ENCODE measurements at places on chromosomes 12 and 14.
A peak's percentile ranks its signal among the peaks of the same experiment; 100 is the strongest.

- DNase-seq = no peak
These were observed 114.0 kb downstream of the PLEKHA5 start for GRCh38 chr12:19243551-19243950.

DNA sequence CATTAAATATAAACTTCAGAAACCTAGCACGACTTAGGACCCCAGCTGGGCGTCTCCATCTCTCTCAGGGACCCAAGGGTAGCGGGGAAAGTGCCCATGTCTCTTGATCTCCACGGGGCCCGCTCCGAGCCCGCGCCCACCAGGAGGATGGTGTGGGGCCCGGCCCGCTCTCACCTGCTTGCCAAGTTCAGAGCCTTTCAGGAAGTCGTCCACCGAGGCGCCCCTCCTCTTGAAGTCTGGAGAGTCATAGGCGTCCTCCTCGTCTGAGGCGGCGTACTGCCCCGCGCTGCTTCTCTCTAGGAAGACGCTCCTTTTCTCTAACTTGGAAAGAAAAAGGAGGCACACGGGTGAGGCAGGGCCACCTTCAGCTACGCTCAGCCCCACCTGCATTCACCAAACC, 96.9 kb downstream of the PIWIL1 start:
- DNase-seq = no peak

- DNase-seq = no peak
These were observed 20.6 kb downstream of the GNG2 start for GRCh38 chr14:51880835-51881580.

GRCh38 chr12:54765652-54766051, 88.7 kb upstream of the MUCL1 start:
- no peak for DNase-seq

- DNase-seq = no peak
These were observed 2.7 kb downstream of the OTX2 start for GRCh38 chr14:56807386-56808109.

GRCh38 chr12:29148596-29148910, 525 bp upstream of the FAR2 start:
- DNase-seq = no peak

DNA sequence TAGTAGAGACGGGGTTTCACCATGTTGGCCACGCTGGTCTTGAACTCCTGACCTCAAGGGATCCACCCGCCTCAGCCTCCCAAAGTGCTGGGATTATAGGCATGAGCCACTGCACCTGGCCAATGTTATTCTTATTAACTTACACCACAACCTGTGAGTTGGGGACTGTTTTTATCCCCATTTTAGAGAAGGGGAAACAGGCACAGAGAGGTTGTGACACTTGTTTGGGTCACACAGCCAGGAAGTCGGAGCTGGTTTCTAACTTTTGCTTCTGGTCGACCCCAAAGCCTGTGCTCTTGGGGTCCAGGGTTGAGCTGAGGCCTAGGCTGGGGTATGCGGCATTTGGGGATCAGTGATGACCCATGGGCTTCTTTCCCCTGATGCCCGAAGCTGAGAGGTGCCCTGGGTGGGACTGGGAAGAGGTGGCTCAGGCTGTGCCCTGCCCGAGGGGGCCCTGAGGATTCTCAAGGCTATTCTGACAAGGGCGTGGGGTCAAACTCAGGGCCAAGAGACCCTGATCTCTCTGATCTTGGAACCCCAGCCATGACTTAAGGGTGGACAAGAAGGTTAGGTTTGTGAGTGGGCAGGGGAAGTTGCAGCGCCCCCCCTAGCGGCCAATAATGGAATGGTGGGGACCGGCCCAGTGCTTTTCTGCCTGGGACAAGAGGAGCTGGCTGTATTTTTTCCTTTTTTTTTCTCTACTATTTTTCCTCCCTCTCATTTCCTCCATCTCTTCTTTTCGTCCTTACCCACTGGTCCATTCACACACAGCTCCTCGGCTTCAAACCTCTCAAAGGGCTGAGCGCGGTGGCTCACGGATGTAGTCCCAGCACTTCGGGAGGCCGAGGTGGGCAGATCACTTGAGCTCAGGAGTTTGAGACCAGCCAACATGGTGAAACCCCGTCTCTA, 3.0 kb downstream of the SDSL start:
- peak; percentile 51 for DNase-seq

DNA sequence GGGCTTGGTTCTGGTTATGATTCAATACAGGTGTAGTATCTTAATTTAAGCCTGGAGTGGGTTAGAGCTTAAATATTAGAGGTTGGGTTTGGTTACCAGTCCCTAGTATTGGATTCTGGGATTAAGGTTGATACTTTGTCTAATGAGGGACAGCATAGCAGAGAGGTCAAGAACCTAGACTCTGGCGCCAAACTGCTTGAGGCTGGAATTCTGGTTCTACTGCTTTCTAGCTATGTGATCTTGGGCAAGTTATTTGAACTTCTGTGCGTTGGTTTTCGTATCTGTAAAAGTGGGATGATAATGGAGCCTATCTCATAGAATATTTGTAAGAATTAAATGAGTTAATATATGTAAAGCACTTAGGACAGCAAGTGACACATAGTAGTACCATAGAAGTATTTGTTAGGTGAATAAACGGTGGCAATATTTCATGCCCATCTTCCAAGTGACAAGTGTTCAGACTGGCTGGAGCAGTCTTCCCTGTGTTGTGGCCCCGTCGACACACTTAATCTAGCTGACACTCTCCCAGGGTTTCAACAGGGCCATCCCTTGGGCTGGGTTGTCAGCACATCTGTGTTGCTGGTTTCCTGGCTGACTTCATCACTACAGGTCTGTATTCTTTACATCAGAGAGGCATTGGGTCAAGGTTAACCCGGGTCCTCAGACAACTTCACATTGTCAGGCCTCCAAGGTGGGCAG, 3.0 kb downstream of the ENDOU start:
- no peak for DNase-seq

DNA sequence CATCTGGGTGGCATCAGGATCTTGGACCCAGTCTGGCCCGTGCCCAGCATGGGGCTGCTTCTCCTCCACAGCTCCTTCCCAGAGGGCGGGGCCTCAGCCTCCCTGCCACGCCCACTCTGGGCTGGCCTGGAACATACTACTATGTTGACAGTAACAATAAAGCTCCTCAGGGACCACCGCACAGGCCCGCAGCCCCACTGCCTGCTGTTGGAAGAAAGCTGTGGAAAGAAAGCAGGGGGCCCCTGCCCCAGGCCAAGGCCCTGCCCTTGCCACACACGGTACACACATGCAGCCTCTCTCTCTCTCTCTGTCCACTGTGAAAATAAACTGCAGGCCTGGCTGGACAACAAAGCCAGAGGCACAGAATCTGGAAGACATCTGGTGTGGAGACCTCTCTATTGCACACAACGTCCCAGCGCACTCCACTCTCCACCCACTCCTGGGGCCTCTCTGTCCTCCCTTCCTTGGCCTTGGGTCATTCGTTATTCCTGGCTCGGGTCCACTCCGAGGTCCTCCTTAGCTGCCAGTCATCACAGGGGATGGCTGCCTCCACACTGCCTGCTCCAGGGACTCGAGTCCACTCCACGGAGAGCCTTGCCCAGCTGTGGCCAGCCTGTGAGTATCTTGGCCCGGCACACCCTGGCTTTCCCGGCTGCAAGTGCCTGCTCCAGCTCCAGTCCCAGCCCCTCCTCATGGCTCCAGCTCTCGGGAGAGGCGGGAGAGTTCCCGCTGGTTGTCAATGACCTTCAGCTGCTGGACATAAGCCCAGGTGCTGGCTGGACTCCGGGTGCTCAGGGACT, 11.8 kb upstream of the ENDOU start:
- no peak for DNase-seq

DNA sequence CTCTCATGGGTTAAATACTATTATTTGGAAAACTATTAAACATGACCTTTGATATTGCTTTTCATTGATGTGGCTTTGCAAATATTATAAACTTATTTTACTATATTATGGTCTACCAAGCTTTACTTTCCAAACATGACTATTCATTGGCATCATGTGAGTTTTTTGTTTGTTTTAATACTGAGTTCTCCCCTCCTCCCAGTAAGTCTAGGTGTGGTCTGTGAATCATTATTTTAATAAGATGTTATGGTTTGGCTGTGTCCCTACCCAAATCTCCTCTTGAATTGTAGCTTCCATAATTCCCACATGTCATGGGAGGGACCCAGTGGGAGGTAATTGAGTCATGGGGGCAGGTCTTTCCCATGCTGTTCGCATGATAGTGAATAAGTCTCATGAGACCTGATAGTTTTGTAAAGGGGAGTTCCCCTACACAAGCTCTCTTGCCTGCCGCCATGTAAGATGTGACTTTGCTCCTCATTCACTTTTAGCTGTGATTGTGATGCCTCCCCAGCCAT, 80.0 kb downstream of the BORCS5 start:
- no peak for DNase-seq

- DNase-seq = no peak
These were observed 80.4 kb downstream of the TTC8 start for GRCh38 chr14:88904864-88905263.

DNA sequence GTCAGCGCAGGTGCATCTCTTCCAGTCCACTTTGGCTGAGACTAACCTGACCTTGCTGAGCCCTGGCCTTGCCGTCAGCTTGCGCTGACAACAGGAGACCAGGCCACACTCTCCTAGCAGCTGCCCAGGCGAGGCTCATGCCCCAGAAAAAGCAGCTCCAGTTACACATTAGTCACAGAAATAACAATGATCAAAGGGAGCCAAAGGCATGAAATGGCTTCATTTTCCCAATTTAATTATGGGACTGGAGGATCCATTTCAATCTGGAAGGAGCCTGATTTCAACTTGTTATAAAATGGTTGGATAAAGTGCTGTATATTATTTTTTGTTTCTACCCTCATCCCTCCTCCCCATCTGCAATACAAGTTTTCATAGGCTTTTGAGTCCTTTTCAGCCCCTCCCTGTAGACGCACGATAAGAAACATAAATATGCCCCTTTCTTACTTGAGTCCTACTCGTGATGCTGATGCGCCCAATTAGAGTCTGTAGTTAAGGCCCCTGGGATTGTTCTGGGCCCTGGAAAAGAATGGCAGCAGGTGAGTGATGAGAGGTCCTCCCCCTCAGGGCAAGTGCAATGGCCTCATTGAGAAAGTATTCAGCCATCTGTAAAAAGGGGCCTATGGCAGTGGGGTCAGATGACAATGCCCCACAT, 376.0 kb downstream of the C12orf75 start:
- DNase-seq = no peak

- no peak for DNase-seq
These were observed 208.8 kb upstream of the EEA1 start for GRCh38 chr12:93137656-93138612.

GRCh38 chr12:55704824-55705718, 2.6 kb downstream of the ITGA7 start:
- no peak for DNase-seq

GRCh38 chr12:11830307-11830801, 180.9 kb downstream of the ETV6 start:
- DNase-seq = no peak

DNA sequence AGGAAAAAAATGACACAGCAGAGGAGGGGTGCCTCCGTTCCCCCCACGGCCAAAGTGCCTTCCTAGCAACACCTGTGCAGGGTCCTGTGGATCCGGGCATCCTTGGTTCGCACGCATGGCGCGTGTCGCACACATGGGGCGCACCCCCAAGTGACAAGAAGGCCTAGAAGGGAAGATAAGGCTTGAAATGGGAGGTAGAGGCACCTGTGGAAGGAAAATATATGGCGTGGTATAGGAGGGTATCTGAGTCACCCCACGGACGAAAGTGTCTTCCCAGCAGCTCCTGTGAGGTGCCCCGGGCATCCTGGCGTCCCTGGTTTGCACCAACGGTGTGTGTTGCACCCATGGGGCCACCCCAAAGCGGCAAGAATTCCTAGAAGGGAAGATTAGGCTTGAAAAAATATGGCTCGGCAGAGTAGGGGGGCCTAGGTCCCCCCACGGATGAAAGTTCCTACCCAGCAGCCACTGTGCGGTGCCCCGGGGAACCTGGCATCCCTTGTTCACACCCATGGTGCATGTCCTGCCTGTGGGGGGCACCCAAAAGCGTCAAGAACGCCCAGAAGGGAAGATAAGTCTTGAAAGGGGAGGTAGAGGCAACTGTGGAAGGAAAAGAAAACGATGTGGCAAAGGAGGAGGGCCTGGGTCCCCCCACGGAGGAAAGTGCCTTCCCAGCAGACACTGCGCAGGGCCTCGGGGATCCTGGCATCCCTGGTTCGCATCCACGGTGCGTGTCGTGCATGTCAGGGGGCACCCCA, 280.0 kb downstream of the ALG10 start:
- no peak for DNase-seq

- DNase-seq = no peak
These were observed 8.7 kb downstream of the DACT1 start for GRCh38 chr14:58646479-58646878.

DNA sequence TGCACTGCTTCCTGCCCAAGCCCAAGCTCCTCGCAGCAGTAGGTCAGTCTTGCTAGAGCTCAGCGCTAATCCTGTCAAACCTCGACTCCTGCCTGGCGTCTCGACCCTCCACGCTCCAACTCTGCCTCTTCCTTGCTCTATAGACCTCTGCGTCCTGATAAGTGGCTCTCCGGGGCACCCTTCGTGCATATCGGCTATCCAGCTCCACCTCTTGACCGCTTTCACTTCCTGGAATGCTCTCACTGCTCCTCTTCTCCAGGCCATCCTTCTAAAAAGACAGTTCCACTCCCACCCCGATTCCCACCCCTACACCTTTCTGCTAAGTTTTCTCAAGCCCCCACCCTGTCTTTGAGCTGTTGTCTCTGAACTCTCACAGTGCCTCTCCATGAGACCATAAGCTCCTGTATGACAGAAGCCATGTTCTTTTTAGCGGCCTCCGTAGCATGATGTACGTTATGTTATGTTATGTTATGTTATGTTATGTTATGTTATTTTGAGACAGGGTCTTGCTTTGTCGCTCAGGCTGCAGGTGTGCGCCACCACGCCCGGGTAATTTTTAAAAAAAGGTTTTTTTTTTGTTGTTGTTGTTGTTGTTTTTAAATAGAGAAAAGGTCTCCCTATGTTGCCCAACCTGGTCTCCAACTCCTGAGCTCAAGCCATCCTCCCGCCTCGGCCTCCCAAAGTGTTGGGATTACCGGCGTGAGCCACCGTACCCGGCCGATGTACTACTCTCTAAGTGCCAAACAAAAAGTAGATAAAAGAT, 601 bp downstream of the COX14 start:
- no peak for DNase-seq

DNA sequence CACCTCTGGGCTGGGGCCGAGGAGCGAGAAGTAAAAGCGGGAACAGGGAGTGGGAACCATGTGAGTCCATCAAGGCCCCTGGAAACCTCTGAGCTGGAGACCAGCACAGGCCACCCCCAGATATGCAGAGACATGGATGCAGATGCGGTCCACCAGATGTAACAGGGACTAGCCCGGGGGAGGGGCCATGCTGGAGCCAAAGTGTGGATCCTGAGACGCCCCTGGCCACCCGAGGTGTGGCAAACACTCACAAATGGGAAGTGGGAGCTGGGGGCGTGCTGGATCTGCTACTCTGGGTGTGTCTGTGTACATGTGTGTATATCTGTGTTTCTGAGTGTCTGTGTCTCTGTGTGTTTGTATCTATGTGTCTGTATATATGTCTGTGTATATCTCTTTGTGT, 12.8 kb downstream of the MYL2 start:
- DNase-seq = no peak

DNA sequence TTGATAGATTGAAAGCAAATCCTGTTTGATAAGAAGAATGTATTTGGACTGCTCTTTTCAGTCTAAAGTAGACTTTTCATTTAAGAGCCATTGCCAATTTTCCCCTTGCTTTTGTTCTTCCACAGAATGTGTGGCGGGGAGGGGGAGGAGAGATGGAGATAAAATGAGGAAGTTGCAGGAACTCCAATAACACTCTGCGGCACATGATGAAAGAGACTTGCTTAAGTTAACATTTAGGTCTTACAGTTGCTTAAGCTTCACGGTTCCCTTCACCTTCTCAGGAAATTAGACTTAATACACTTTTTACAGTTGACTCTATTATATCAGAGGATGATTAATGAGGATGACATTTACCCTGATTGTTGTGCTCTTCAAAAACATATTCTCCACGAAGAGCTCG, 537.3 kb downstream of the TMTC2 start:
- no peak for DNase-seq
